Esophagus squamous epithelium (tissue), 5 donors: ENCODE measurements at places on chromosomes 5 and 9. TPM values are rescaled to one million over a fixed set of nuclear protein-coding genes. Genes with fewer than 3 reads are reported as not detected.

KIAA1958 gene
- 2.7 TPM for total RNA-seq

ENHO gene
- 0.38 TPM for total RNA-seq

CTXN3 gene
- not detected for total RNA-seq

SPINK6 gene
- total RNA-seq, result not detected

PTGS1 gene
- total RNA-seq, result 15.6 TPM

DNAH5 gene
- total RNA-seq, result not detected

SLC35A4 gene
- 55.0 TPM for total RNA-seq

SHB gene
- total RNA-seq, result 28.4 TPM

SLC34A1 gene
- total RNA-seq, result 0.31 TPM

ZNF300 gene
- total RNA-seq, result 4.0 TPM

SH2D3C gene
- 0.38 TPM for total RNA-seq

CDKN2A gene
- total RNA-seq, result 1.5 TPM

SPATA6L gene
- total RNA-seq, result 0.91 TPM

IL3 gene
- total RNA-seq, result not detected

FOXI1 gene
- not detected for total RNA-seq

UBE2R2 gene
- 14.3 TPM for total RNA-seq

ESM1 gene
- total RNA-seq, result not detected

C9orf43 gene
- total RNA-seq, result 0.32 TPM

ANKRD18B gene
- total RNA-seq, result 19.8 TPM

CCDC171 gene
- 1.2 TPM for total RNA-seq

OLFM1 gene
- total RNA-seq, result 17.5 TPM

FST gene
- 1.6 TPM for total RNA-seq

CDH18 gene
- total RNA-seq, result not detected

LRRC19 gene
- total RNA-seq, result not detected

GPR151 gene
- not detected for total RNA-seq

ZFP37 gene
- 0.88 TPM for total RNA-seq

MIER3 gene
- total RNA-seq, result 25.0 TPM

FGF18 gene
- total RNA-seq, result 0.19 TPM

PAIP2 gene
- total RNA-seq, result 33.7 TPM

EGR1 gene
- total RNA-seq, result 28.0 TPM

LMAN2 gene
- total RNA-seq, result 225 TPM

ANKRD20A1 gene
- 1.8 TPM for total RNA-seq

PCDHB10 gene
- total RNA-seq, result 0.35 TPM

CDX1 gene
- total RNA-seq, result not detected

FOXD4L4 gene
- not detected for total RNA-seq

GPRIN1 gene
- 0.57 TPM for total RNA-seq

SH3PXD2B gene
- total RNA-seq, result 12.8 TPM

BTNL3 gene
- total RNA-seq, result not detected

KLF9 gene
- total RNA-seq, result 13.7 TPM

CCNJL gene
- 0.38 TPM for total RNA-seq

C9orf57 gene
- not detected for total RNA-seq

FAM221B gene
- total RNA-seq, result not detected

LEAP2 gene
- 0.29 TPM for total RNA-seq

OGN gene
- 23.3 TPM for total RNA-seq

TSPAN17 gene
- total RNA-seq, result 16.4 TPM

PTPRD gene
- 9.0 TPM for total RNA-seq

BTNL9 gene
- 27.7 TPM for total RNA-seq

CPEB4 gene
- 44.5 TPM for total RNA-seq

OR1B1 gene
- not detected for total RNA-seq
